ENCODE measurements at places on chromosomes 6 and 20.

DNA sequence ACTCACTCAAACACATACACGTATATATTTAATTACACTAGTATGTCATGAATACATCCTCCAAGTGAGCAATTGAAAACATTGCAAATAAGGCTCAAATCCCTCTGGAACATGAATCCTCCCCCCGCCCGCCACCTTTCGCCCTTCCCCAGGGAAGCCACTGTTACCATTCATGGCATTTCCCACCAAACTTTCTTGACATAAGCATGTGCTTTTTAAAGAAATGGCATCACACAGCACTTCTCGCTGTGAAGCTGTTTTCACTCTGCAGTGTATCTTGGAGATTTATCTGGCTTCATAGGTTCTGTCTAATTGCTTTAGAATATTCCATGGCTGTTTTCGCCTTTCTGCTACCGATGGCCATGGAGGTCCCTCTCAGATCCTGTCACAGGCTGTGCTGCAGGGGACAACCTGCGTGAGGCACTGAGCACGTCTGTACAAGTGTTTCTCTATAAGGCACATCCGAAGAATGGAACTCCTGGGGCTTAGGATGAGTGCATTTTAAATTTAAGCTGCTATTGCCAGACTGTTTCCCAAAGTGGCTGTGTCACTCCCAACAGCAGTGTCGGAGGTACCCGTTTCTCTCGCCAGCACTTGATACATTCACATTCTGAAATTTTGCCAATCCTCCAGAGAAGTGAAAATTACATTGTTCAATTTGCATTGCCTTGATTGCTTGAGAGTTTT, 22.2 kb upstream of the PHACTR3 start:
- DNase-seq = no peak

DNA sequence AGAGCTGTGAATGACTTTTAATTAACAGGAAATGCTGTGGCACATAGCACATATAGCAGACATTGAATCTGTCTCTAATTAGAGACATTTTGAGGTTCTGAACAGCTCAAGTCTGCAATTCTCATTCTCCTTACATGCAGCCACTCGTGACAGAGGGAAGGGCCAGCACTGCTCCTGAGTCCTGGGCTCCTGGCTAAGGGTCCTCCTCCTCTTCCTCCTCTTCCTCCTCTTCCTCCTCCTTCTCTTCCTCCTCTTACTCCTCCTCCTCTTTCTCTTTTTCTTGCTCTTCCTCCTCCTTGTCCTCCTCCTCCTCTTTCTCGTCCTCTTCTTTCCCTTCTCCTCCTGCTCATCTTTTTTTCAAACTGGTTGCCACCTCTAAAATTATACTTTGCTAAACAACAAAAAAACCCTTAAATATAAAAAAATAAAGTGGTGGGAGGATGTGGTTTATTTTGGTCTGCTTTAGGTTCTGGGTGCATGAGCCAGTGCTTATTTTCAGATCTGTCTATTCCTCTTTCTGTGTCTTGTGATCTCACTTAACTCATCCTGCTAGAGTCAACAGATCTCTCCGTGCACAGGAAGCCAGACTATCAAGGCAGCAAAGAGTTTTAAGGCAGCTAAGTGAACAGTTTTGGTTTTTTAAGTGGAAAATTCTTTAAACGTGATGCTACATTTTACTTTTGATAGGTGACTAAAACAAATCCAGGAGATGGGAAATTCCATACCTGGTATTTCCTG, 159.3 kb downstream of the CD83 start:
- no peak for DNase-seq

GRCh38 chr6:79438030-79438429, 99.2 kb downstream of the LCA5 start:
- no peak for DNase-seq

DNA sequence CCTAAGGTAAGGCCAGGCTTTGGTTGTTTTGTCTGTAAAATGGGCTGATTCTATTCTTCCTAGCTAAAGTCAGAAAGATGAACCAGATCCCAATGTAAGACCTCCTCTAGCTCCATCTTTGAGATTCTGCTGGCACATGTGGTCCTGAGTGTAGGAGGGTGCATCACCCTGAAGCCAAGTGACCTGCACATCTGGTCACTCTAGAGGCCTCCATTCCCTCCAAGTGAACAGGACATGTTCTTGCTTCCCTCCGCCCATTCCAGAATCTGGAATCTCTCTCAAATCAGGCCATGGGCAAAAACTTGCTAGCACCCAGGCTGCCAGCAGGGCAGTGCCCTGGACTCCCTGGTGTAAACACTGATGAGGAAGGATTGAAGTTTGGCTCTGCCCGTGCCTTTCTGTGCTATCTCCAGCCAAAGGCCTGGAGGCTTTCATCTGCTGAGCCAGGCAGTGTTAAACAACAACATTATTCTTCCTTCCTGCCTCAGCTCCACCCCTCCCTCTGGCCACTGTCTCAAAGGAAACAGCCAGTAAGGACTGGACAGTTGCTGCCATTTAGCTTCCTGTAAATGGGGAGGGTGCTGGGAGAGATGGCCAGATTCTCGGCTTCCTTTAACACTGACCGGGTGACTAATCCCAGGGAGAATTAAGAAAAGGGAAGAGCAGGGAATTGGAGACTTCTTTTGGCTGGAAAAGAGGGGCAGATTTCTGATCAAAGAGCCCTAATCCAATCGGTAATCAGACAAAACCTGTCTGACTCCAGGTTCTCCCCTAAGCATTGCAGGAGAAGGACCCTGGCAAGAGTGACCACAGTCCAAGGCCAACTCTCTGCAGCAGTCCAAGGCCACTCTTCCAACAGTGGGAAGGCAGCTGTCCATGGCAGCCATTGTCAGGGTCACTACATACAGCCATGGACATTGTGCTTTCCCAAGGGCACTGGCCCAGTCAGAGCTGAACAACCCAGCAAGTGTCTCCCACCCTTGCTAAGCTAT, 19.5 kb upstream of the ADGRF1 start:
- DNase-seq = no peak

- DNase-seq = no peak
These were observed 24.1 kb downstream of the ZHX3 start for GRCh38 chr20:41293269-41294037.

GRCh38 chr6:130906736-130907381, 79.7 kb downstream of the SMLR1 start:
- DNase-seq = no peak

GRCh38 chr6:141107591-141108160, 1025.0 kb upstream of the GJE1 start:
- no peak for DNase-seq

DNA sequence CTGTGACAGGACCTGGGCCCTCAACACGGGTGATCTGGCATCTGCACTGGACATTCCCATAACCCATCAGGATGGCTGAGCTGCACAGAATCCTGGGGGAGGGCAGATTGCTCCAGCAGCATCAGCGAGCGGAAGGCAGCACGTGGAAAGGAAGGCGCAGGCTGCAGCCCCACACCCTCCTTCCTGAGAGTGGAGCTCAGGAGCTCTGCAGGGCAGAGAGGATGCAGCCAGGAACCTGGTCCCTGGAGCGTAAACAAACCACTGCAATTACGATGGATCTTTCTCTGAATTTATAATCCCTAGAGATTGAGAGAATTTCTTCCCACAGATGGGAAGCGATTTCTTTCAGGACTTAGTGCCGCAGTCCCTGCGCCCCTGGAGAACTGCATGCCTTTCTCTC, 39.7 kb upstream of the EMILIN3 start:
- DNase-seq = no peak

- DNase-seq = no peak
These were observed 10.9 kb downstream of the ZNF217 start for GRCh38 chr20:53582574-53583351.

GRCh38 chr6:31821301-31822035, 6.1 kb upstream of the HSPA1B start:
- DNase-seq = peak; percentile 59

DNA sequence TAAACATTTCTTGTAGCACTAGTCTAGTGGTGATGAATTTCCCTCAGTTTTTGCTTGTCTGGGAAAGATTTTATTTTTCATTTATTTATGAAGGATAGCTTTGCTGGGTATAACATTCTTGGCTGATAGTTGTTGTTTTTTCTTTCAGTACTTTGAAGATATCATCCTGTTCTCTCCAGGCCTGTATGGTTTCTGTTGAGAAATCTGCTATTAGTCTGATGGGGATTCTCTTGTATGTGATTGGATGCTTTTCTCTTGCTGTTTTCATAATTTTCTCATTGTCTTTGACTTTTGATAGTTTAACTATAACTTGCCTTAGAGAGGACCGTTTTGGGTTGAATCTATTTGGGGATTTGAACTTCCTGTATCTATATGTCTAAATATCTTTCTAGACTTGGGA, 207.1 kb downstream of the PACRG start:
- no peak for DNase-seq

- no peak for DNase-seq
These were observed at the start of gene HLA-DRA for GRCh38 chr6:32439602-32440214. TSS of gene HLA-DRA (plus strand) at chr6:32439887. CDS start at chr6:32439951, 64 bp downstream.

- no peak for DNase-seq
These were observed 182.1 kb downstream of the UTRN start for GRCh38 chr6:144467172-144467762.

DNA sequence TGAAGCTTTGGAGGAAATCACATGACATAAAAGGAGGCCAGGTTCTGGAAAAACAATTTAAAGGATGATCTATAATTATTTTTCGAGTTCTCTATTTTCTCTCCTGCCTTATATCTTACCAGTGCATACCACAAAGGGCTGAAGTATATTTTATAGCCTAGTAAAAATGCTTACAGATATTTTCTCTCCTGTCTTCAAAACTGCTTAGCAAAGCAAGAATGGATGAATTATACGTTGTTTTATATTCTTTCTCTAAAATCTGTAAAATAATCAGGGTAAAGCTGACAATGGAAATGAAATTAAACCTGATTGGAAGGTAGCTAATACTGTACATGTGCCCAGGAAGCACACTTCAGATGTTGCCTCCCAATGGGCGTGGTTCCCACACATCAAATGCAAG, 123.7 kb downstream of the F13A1 start:
- no peak for DNase-seq
